Stimulated activated CD8-positive, alpha-beta memory T cell treated with anti-CD3 and anti-CD28 coated beads, Interleukin-2, amount 100 ng/mL, for 48 hours (primary cell): ENCODE measurements at places on chromosomes 1 and 21.

- DNase-seq, result no peak
These were observed 1.1 kb downstream of the LPGAT1 start for GRCh38 chr1:211829343-211830054.

DNA sequence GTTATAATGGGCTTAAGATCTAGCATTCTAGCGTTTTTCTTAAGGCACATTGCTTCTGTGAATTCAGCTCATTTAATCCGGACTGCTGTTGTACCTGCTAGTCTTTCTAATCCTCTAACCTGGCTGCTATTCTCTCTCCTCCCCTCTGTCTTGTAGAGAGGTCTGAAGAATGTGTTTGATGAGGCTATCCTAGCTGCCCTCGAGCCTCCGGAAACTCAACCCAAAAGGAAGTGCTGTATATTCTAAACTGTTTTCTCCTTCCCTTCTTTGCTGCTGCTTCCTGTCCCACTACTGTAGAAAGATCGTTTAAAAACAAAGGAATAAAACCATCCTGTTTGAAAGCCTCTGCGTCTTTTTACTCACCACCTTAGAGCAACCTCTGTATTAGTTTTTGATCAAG lies 37.3 kb downstream of the CDC42 start:
- DNase-seq, result no peak

DNA sequence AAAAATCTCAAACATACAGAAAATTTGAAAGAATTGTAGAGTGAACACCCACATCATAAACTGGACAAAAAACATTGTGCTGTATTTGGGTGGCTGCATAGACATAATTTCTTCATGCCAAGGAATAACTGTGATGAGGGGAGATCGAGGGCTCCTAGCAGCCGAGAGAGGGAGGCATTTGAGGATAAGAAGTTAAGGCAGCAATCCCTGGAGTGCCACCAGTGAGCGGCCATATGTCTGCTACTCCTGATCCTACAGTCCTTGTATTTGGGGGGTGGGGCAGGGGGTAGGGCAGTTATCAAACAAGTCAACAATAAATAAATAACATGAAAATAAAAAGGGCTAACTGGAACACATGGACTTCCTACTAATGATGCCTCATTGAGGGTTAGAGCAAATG lies 54.5 kb downstream of the ATP5PO start:
- no peak for DNase-seq

DNA sequence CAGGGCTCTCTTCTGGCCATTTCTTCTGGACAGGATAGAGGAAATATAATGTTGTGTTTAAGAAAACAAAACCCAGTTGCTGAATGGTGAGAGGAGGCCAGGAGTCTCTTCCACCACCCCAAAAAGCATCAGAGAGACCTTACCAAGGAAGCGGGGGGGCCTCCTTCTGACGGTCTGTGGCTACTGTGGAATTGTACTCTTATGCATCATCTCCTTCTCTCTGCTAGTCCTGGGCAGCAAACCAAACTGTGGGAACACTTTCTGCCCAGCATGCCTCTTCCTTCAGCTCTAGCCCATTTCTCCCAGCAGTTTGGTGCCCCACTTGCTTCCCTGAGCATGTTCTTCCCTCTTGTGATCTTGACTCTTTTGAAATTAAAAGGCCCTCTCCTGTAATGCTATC lies 157.7 kb downstream of the HHIPL2 start:
- no peak for DNase-seq

- no peak for DNase-seq
These were observed 60.1 kb upstream of the LAMC2 start for GRCh38 chr1:183126000-183126366.

DNA sequence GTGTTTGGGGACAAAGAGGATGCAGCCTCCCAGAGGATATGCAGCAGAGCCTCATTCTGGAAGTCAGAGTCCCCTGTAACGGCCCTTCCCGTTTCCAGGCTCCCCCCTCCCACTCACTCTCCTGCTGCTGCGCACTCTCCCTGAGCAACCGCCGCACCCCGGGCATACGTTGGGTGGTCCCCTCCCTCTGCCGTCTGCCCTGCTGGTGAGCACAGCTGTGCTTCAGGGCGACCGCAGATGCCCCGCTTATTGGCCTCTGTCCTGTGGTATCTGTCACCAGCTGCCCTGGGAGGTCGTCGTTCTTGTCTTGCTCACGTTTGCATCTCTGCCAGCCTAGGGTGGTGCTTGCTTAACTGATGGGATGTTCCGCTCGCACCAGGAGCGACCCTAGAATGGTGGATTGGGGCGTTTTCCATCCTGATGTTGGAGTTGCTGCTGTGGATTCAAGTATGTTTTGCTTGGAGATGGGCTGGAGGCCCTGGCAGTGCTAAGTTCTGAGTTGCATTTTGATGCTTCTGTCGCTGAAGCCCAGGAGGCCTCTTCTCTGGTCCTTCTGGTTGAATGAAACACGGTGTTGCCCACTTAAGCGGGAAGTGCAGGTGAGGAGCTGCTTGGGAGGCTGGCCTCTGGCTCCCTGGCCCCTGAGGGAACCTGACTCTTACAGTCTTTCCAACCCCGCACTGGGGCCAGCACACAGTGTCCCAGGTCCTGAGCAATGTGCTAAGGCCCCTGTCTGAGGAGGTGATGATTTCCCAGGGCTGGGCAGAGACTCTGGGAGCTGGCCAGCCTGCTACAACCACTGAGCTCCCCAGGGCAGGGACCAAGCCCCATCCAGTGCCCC lies 3.2 kb downstream of the TMEM201 start:
- no peak for DNase-seq

GRCh38 chr1:7584643-7585042 lies 186.5 kb upstream of the VAMP3 start:
- no peak for DNase-seq

- no peak for DNase-seq
These were observed 158.5 kb upstream of the FGGY start for GRCh38 chr1:59138402-59138801.

DNA sequence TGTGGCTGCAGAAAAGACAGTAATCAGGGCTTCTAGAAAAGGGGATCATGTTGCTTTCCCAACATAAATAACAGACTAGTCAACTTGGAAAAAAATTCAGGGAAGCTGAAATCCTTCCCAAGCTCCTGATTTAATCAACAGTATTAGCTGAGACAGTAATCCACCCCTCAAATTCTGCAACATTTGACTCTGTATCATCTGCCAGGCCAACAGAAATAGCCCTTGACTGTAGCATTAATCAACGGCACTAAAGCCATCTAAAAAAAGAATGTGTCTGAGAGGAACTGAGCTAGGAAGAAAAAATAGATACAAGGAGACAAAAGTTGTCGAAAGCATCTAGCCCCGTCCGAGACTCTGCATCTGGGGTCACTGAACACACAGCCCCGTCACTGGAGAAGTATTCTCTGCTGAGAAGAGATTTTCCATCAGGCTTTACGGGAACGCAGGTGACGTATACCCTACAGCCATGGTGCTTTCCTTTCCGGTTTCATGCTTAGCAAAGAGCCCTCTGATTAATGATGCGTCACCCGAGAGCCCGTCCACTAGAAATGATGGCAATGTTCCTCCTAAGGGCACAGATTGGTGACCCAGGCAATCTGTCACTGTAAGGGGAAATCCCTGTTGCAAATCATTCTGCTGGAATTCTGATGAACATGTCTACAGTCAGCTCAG lies 42.1 kb upstream of the TP53BP2 start:
- no peak for DNase-seq

GRCh38 chr1:178587096-178587495 lies 74.2 kb downstream of the TEX35 start:
- no peak for DNase-seq

GRCh38 chr1:26259005-26259404 lies 20.9 kb upstream of the SH3BGRL3 start:
- DNase-seq, result no peak

DNA sequence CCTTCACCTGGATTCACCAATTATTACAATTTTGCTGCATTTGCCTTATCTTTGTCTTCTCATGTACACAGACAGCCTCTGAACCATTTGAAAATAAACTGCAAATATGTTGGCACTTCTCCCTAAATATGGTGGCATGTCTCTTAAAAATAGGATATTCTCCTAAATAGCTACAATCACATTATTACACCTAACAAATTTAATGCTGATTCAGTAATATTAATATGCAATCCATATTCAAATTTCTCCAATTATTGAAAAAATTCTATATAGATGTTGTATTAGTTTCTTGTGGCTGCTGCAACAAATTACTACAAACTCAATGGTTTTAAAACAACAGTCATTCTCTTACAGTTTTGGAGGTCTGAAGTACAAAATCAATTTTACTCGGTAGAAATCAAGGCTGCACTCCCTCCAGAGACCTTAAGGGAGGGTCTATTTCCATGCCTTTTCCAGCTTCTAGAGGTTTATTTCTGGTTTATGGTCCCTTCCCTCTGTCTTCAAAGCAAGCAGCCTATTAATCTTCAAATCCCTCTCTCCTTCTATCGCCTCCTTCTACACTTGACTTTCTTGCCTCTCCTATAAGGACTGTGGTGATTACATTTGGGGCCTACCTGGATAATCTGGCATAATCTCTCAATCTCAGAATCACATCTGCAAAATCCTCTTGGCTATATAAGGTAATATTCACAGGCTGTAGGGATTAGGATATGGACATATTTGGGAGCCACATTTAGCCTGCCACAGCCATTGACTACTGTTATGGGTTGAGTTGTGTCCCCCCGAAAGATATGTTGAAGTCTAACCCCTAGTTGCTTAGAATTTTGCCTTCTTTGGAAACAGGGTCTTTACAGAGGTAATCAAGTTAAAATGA lies 52.5 kb upstream of the BOLA1 start:
- DNase-seq, result no peak

DNA sequence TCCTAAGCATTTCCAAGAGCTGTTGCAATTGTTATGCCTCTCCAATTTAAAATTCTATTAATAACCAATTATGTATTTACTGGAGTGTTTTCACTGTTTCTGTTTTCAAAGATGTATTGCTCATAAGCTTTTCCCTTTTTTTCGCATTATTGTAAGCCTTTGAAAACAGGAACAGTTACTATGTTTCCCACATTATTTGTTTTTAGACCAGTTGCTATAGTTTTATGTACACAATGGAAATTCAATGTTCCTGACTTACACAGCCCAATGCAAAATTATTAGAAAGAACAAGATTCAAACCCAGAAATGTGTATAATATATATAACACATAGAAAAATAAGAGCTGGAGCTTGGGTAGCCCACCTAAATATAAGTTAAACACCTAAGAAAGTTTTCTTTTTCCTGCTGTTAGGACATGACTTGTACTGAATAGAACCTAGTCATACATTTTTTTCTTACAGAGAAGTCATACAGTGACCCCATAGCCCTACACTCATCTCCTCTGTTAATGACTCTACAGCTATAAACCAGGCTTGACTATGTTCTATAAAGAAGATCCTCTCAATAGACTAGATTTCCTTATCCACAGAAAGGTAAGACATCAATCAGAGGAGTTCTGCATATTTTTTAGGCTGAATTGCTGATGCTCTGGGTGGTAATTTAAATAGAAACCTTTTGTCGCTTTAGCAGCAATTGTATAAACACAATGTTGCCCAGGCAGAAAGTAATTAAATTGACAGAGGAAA lies 299.6 kb downstream of the USH2A start:
- no peak for DNase-seq

DNA sequence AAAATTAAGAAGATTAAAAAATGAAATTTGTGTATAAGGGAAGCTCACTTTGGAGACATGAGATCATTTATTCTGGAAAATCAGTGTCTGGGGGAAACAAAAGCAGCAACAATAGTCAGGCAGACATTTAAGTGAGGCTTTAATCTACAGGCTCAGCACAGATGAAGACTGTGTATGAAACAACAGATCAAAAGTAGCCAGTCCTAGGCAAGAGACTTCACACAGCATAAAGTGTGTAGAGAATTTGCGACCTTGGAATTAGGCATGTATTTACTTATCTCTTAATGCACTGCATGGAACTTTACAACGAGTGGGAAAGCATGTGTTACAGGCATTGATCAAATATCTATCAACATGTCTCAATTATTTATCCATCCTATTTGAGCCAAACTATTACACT lies 1099.9 kb downstream of the PLA2G4A start:
- DNase-seq, result no peak

- DNase-seq, result no peak
These were observed 172.0 kb upstream of the CAMK1G start for GRCh38 chr1:209411491-209411929.

DNA sequence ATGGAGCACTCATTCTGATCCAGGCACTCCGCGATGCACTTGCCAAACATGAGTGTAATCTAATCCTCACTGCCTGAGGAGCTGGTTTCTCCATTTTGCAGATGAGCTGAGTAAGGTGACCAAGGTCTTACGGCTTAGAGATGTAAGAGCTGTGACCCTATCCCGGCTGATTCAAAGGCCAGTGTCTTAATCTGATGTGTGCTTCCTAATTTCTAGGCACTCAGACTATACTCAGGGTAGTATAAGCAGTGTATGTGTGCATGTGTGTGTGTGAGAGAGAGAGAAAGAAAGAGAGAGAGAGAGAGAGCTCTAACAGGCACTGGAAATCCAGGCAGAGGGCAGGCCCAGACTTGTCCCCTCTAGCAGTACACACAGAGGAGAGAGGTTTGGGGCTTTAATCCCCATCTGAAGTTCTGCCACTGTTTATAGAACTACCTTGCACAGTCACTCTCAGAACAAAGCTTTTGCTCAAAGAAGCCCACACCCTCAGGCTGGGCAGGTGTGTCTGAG lies 188.2 kb downstream of the ZBTB18 start:
- DNase-seq, result no peak

DNA sequence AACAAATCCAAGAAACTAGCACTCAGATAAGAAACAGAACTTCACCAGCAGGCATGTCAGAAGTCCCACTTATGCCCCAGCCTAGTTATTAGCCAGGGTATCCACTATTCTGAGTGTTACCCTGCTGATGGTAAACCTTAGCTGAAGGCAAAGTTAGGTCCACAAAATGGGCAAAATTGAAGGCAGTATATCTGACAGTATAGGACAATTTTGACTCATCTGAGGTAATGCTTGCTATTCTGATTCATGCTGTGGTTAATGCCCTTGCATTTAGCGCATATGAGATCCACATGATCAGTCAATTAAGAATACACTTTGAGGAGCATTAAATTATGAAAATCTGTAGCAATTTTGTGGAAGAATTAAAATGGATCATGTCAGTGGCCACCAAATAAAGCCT lies 15.1 kb downstream of the IFI44 start:
- no peak for DNase-seq

DNA sequence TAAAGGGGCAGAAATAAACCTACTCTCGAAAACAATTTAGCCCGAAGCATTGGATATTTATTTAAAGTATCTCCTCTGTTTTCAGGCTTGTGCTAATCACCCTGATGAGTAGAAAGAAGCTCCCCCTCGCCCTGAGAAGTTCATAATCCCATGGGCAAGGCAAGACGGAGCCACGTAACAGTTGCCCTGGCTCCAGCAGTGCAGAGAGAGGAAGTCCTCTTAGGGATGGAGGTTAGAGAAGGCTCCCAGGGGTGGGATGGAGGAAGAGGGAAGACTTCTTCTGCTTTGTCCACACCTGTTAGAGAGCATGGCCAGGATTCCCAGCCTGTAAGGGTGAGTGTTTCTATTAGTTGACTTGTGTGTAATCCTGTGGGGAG lies 3.4 kb upstream of the GPR25 start:
- no peak for DNase-seq

- no peak for DNase-seq
These were observed 16.6 kb upstream of the DR1 start for GRCh38 chr1:93328809-93329760.

- DNase-seq, result no peak
These were observed 1.1 kb downstream of the THRAP3 start for GRCh38 chr1:36225283-36225899.

GRCh38 chr1:235841938-235842545 lies 24.7 kb downstream of the LYST start:
- no peak for DNase-seq
